ENCODE measurements at places on chromosomes 5 and 9.

GRCh38 chr5:137119321-137119720 lies 379.8 kb downstream of the SPOCK1 start:
- no peak for DNase-seq

DNA sequence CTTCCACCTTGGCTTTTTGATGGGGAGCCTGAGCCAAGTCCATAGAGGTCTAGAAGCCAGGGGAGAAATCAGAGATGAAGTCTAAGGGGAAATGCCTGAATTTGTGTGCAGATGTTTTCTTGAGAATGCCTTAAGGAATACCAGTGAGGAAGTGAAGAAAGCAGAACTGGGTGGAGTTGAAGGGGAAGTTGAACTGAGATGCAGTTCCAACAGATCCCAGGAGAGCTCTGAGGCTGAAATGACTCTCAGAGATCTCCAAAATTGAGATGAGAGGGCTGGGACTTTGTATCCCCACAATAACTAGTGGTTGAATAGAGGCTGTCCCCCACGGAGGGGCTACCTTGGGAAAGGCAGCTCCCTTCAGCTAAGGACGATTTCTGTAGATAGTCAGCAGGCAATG lies 197.1 kb downstream of the ZNF462 start:
- DNase-seq = no peak

DNA sequence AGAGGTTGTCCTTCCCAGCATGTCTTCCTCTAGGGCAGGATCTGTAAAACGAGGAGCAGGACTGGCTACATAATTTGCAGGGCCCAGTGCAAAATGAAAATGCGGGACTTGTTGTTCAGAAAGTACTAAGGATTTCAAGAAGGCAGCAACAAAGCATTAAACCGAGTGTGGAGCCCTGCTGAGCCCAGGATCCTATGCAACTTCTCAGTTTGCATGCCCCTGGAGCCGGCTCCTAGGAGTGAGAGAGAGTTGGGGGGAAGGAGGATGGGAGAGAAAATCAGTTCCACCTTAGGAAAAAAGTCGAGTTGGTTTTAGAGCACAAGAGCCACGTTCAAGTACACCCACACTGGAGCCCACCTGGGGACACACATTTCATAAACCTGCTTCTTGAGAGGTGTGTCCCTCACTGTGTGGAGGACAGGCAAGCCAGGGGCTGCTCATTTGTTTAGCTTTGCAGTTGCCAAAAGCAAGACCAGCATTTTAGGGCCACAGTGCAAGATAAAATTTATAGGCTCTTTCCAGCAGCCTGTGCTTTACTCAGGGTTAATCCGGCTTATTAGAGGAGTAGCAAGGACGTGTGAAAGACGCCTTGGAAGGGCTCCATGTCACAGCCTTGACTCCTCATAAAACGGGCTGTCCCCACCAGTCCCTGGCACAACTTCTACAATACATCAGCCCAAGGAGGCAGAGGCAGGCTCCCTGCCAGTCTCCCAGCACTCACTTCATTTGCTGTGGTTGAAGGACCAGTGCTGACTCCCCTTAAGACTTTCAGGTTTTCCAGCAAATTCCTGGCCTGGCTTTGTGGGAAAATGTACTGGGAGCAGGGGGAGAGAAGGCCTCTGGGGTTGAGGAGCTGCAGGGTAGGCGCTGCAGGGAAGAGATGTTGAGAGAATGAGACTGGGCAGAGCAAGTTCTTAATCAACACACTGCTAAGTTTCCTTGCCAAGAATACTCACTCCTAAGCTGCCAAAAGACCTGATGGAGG lies 159.7 kb upstream of the SEMA6A start:
- DNase-seq = no peak

GRCh38 chr5:136732751-136733150 lies 367.4 kb upstream of the TRPC7 start:
- DNase-seq = no peak

- DNase-seq = no peak
These were observed 11.1 kb upstream of the DMXL1 start for GRCh38 chr5:119059740-119060255.

- no peak for DNase-seq
These were observed 137.4 kb downstream of the DENND1A start for GRCh38 chr9:123792501-123792900.

GRCh38 chr5:55621229-55621628 lies 86.5 kb upstream of the PLPP1 start:
- no peak for DNase-seq

GRCh38 chr5:113329981-113330380 lies 104.8 kb downstream of the TSSK1B start:
- no peak for DNase-seq

- DNase-seq = peak; percentile 71
These were observed 65.3 kb downstream of the RXRA start for GRCh38 chr9:134391319-134392231.

- DNase-seq = no peak
These were observed 96.8 kb upstream of the NREP start for GRCh38 chr5:111853748-111854147.

DNA sequence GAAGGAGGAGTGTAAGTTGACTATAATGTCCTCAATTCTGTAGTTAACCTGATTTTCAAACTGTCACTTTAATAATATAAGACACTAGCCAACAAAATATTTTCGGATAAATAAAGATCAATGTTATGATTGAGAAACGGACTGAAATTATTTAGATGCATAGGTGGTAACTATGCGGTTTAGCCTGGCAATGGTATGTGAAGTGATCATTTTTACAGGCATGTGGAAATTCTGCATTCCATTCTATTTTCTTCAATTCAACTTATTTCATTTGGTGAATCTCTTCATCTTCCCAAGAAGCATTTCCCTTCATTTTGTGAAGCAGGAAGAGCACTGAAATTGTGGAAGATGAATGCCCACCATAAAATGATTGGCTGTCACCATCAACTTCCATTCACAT lies 1457.5 kb upstream of the CDH9 start:
- no peak for DNase-seq

GRCh38 chr9:118230329-118230728 lies 526.1 kb downstream of the TLR4 start:
- DNase-seq = no peak

DNA sequence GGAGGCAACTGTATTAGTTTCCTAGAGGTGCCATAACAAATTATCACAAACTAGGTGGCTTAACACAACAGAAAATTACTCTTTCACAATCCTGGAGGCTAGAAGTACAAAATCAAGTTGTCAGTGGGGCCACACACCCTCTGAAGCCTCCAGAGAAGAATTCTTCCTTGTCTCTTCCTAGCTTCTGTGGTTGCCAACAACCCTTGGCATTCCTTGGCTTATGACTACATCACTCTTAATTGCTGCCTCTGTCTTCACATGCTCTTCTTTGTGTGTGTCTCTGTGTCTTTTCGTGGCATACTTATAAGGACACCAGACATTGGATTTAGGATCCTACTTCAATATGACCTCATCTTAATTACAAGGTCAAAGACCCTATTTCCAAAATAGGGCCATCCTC lies 327.5 kb downstream of the CHSY3 start:
- no peak for DNase-seq

- no peak for DNase-seq
These were observed 114.3 kb upstream of the CDH18 start for GRCh38 chr5:20102293-20102692.

DNA sequence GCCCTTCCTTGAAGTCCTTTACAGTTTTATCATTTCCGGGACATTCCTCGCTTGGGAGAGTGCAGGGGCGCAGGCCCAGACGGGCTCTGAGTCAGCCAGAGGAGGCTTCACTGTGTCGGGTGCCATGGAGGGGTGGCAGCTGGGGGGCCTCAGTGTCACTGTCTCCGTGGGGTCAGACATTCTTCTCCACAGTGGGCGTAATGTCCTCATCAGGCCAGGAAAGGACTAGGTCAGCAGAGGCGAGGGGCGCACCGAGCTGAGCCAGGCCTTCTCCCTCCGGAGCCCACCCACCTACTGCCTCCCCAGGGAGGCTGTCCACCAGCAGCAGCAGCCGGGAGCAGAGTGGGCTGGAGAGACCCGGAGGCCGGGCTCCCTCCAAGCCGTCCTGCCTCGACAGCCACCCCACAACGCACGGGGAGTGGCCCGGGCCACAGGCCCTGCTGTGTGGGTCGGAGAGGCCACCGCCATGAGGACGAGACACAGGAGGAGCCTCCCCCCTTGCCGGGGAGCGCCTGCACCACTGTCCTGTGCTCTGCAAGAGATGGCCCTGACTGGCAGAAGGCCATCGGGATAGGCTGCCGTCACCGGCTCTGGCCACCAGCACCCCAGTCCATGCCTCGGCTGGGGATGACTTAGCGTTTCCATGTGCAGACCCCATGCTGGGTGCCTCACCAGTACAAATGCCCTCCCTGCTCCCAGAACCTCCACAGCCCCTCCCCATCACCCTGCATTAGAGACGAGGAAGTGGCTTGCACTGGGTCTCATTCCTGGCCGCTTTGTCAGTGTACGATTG lies 26.5 kb downstream of the SARDH start:
- no peak for DNase-seq

GRCh38 chr5:62084391-62084790 lies 221.6 kb upstream of the KIF2A start:
- no peak for DNase-seq

GRCh38 chr5:174876-175465 lies 16.3 kb upstream of the LRRC14B start:
- no peak for DNase-seq

DNA sequence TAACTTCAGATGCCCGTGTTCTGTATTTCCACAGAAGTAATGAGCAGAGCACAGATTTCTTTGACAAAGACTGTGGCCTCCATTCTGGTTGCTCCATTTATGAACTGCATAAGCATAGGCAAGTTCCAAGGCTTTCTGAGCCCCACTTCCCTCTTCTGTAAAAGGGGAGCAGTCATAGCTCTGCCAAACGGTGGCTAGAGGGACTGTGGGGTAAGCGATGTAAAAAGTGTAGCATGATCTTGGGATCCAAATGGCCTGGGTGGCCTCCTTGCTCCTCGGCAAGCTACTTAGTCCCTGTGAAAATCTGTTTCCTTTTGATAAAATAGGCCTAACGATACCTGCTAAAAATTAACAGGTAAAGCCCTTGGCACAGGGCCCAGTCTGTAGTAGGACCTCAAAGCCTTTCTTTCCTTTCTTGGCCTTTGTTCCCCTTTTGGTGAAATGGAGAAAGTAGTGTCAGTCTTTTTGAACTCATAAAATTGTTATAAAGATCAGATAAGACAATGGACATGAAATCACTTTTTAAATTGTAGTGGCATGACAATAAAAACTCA lies 646.6 kb downstream of the ACTL7B start:
- DNase-seq = no peak

- no peak for DNase-seq
These were observed 20.6 kb upstream of the PSIP1 start for GRCh38 chr9:15531380-15531779.

- no peak for DNase-seq
These were observed 1.9 kb upstream of the CLTB start for GRCh38 chr5:176418251-176418650.

GRCh38 chr5:120155873-120156272 lies 308.2 kb upstream of the PRR16 start:
- DNase-seq = no peak

DNA sequence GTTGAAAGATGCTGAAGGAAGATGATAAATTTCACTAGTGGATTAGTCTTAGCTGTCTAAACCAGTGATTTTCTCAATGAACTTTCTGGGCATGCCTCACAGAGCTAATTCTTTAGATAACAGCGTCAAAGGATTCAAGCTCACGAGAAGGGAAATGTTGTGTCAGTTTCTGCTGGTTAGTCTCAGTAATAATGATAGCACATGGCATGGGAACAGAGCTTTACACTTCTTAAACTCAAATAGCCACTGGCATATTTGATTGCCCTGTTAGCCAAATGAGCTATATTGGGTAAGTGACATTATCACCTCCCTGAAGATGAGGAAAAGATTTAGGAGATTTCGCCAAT lies 139.3 kb upstream of the NR3C1 start:
- no peak for DNase-seq

DNA sequence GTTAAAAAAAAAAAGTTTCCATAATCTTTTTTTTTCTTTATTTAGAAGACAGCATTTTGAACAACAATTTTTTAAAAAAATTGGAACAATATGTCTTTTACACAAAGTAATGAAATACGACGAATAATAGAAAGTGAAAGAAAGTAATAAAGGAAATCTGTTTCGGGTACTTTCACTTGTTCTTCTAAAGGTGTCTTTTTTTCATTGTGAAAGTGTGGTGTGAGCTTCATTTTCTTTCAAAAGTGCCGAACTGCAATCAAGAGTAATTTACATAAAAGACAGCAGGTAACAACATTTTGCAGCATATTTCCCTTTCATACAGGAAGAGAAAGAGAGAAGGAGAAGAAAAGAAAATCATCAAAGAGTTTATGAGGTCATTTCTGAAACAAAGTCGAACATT lies 159.7 kb upstream of the CDH12 start:
- DNase-seq = no peak

DNA sequence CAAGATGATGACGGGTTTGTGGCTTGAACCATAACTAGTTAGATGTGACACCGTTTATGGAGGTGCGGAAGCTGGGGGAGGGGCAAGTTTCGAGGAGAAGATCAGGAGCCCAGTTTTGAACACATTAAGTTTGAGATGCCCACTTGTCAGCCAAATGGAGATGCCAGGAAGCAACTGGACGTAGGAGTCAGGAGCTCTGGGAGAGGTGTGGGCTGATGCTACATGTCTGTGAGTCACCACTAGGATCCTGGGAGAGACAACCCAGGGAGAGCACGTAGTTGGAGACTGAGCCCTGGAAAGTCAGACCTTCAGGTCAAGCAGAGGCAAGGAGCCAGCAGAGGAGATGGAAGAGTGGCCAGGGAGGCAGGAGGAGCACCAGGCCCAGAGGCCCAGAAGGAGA lies 48.8 kb upstream of the SLC25A51 start:
- no peak for DNase-seq
